ENCODE measurements at places on chromosomes 12 and 14. TPM values are rescaled to one million over a fixed set of nuclear protein-coding genes. Genes with fewer than 3 reads are reported as not detected.

RNASE7 gene
- not detected for total RNA-seq

ESPL1 gene
- 12.3 TPM for total RNA-seq

- DNase-seq: no peak
Measured at GRCh38 chr14:92786427-92786756, 7.7 kb upstream of the GOLGA5 start.

- no peak for DNase-seq
Measured at GRCh38 chr12:89350630-89351488, 1.4 kb downstream of the DUSP6 start.

DNA sequence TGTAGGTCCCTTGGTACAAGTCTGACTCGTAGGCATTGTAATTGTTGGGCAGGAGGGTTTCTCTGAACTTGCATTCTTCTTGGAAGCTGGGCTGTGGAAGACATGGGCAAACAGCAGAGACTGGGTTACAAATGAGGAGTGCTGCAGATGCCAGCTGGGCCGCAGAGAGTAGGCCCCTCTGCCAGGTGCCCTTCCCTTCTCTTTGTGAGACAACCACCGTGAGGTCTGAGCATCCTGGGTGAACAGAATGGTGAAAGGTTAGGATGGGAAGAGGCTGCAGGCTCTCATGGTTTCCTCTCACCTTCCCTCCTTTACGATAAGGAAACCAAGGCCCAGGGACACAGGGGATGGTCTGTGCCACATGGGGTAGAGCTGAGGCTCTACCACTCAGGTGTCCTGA is 11.3 kb downstream of the FGF6 start:
- DNase-seq: no peak

DNA sequence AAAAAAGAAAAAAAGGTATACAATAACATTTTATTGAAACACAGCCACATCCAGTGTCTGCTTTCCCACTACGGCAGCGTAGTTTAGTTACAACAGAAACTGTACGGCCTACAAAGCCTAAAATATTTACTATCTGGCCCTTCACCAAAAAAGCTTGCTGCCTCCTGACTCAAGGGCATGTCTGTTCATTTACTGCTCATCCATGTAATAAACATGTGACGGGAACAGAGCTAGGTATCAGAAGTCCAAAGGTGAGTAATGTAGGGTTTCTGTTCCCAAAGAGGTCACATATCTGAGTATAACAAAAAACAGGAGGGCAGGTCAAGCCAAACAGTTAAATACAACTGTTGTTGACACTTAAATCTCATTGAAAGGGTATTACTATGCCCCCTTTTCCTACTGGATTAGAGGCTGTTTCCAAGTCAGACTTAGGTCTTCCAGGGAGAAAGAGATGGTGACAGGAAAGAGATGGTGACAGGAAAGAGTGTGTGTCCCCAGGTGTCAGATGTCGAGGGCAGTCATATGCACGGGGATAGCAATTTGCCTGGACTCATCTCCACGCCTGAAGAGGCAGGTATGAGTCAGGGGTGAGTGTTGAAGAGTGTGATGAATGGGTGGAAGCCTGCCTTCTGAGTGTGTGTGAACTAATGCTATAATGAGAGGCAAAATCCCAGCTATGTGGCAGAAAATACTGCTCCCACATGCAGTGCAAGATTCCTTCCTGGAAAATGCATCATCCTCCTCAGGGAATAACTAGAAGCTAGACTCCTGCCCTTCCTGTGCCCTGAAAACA is 77.7 kb downstream of the MAP3K9 start:
- DNase-seq: no peak

- no peak for DNase-seq
Measured at GRCh38 chr12:57893431-57894353, 47.2 kb upstream of the CTDSP2 start.

DNA sequence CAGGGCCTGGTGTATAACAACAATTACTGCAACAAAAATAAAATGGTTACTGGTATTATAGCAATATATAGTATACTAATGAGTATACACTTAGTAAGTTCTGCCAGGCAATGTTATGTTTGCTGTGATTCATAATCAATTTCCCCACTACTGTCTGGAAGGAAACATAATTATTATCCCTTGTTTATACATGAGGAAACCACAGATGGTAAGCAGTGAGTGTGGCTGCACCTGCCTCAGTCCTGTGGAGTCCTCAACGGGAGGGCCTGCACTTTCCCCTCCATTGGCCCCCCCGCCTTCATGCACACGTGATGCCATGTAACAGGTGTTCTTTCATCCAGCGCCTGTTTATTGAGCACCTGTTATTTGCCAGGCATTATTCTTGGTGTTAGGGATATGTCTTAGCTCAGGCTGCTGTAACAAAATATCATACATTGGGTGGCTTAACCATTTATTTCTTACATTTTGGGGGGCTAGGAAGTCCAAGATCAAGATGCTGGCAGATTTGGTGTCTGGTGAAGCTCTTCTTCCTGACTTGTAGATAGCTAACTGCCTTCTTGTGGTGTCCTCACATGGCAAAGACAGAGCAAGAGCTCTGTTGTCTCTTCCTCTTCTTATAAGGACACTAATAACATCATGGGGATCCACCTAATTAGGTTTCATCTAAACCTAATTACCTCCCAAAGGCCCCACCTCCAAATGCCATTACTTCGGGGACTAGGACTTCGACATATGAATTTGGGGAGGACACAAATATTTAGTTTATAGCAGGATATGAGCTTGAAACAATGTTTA is 59.5 kb upstream of the CHGA start:
- DNase-seq: no peak

DNA sequence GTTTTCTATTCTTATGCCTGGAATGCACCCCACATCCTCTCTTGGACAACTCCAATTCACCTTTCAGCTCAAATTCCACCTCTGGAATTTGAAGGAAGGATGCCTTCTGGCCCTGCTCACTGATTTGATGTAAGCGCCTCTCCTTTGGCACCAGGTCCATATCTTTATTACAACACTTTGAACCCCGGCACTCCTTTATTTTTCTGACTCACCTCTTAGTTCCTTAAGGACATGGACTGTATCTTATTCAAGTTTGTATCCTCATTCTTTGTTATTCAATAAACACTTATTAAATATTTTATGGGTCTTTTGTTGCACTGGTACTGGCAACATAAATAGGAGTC is 3.1 kb downstream of the GALC start:
- DNase-seq: no peak

GRCh38 chr12:99029511-99030271 is 384.6 kb downstream of the APAF1 start:
- DNase-seq: no peak

Data from NCI-H460 (cell line).